M059J (cell line): ENCODE measurements at places on chromosomes 13 and 19. TPM values are rescaled to one million over a fixed set of nuclear protein-coding genes. Genes with fewer than 3 reads are reported as not detected.

The PCDH17 gene
- 1.1 and 2.4 TPM in 2 replicates for total RNA-seq

The PALM gene
- total RNA-seq, result 0.07 and 1.4 TPM in 2 replicates

The ZIC2 gene
- total RNA-seq, result 0.05 and 0.44 TPM in 2 replicates

The RPL18A gene
- 622 and 685 TPM in 2 replicates for total RNA-seq

The PNMA8C gene
- total RNA-seq, result not detected in 2 replicates

The KCNK6 gene
- 0.91 and 2.3 TPM in 2 replicates for total RNA-seq
